Hypothalamus (tissue), 51 donors: ENCODE measurements at places on chromosomes 12 and 14.

GRCh38 chr12:28121433-28121832, 68.8 kb upstream of the CCDC91 start:
- DNase-seq, result no peak

- DNase-seq, result no peak
Observed at GRCh38 chr12:8455727-8456360, at the start of gene CLEC6A. TSS of gene CLEC6A (plus strand) at chr12:8455962. CDS start at chr12:8456112, 150 bp downstream.

- peak; percentile 58 for DNase-seq
Observed at GRCh38 chr14:95498622-95499353, 17.7 kb downstream of the SYNE3 start.

DNA sequence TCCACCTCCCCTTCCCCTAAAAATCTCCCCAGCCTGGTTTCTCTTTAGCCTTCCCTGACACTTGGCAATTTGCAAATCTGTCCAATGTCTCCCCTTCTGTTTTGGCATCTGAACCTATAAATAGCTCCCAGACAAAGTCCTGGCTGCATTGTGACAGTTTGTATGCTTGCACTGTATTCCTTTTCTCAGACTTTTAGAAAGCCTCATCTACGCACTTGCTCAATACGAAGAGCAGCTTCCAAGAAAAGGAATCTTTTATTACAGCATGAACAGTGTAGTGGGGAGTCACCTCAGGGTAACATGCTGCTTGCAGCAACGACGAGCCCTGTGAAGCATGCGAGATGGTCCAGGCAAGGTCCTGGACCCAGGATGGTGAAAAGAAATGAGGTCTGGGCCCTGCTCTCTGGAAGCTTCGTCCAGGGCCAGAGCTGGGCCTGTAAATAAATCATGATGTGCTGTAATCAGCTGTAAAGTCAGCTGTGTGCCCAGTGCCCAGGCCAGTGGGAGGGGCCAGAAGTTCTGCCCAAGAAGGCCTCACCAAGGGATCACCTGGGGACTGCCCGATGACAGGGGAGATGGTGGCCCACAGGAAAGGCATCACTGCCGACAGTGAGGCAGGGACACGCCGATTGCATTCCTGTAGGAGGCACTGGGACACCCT, 88.3 kb downstream of the RIN3 start:
- DNase-seq, result no peak

DNA sequence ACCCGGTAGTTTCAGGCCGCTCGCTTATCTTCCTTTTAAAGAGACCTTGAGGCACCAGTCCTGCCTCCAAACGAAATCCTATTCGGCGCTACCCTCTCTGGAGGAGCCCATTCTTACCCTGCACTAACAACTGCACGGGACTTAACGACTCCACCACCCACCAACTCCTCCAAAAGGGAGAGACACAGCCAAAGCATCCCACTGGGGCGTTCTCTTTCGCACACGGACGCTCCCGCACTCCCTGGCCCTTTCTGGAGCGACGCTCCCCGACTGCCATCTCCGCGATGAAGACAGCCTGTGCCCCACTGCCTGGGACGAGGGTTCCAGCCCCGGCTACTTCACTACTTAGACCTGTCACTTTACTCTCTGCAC, 650 bp downstream of the GALC start:
- no peak for DNase-seq

DNA sequence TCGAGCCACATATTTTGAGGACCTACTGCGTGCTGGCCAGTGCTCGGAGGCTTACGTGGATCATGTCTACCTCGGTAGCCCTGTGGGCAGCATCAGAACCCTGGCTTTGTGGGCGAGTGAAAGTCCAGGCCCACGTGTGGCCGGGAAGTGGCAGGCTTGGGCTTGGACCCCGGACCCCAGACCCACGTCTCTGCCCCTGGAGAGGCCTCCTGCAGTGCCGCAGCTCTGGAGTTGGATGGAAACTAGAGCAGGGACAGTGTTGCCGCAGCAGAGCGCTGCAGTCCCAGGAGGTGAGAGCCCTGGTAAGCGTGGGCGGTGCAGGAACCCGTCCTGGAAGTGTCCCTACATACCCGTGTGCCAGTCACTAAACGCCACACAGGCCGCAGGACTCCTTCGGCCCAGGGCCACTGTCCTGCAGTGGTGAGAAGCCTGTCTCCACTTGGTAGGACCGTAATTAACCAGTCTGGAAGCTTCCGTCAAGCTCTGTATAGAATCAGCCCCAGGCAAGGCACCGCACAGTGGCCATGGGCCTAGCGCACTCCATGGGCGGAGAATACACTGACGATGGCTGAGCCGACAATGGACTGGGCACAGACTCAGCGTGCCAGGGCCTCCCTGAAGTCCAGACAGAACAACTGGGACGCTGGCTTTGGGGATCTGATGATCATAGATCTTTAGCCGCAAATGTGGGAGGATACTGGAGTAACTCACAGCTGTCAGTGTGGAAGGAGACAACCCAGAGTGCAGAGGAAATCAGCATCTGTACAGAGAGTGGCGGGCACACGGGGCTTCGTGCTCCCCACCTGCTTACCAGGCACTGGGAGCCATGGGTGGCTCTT, 219.5 kb downstream of the KIF26A start:
- no peak for DNase-seq
